ENCODE measurements at places on chromosomes 3 and 15. TPM values are rescaled to one million over a fixed set of nuclear protein-coding genes. Genes with fewer than 3 reads are reported as not detected.

LRRN1 gene
- 0.32 TPM for total RNA-seq

DNA sequence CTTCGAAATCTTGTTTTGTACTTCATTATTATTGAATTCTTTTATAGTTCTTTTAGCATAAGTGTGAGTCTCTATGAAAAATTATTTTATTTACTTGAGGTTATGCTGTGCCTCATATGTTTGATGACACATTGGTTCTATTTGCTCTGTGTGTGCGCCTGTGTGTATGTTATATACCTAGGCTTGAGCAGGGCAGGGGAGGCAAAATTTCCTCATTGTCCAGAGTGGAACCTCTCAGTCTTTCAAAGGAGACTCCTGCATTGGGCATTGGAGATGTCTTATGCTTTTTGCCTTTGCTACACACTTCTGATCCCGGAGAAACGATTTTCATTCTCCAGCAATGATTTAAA lies 58.4 kb downstream of the ALCAM start:
- DNase-seq, result no peak

GRCh38 chr3:124823648-124824047 lies 63.5 kb downstream of the ITGB5 start:
- no peak for DNase-seq

DNA sequence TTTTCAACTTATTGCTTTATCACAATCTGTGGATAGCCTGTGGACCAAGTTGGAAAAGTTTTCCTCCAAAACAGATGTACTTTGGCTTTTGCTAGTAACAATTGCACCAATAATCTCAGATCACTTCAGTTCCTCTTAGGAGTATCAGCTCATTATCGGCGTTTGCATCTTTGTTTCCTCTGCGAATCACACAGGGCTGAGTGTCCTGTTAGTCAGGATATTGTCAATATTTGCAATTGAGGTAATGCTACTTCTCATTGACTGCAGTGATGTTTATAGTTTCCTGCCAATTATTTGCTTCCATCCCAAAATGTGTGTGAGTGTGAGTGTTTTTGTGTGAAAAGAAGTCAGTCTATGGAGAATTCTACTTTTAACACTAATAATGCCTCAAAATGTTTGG lies 545.0 kb downstream of the SI start:
- DNase-seq, result no peak

- DNase-seq, result no peak
These were observed 270.8 kb downstream of the UACA start for GRCh38 chr15:70492240-70493177.

DNA sequence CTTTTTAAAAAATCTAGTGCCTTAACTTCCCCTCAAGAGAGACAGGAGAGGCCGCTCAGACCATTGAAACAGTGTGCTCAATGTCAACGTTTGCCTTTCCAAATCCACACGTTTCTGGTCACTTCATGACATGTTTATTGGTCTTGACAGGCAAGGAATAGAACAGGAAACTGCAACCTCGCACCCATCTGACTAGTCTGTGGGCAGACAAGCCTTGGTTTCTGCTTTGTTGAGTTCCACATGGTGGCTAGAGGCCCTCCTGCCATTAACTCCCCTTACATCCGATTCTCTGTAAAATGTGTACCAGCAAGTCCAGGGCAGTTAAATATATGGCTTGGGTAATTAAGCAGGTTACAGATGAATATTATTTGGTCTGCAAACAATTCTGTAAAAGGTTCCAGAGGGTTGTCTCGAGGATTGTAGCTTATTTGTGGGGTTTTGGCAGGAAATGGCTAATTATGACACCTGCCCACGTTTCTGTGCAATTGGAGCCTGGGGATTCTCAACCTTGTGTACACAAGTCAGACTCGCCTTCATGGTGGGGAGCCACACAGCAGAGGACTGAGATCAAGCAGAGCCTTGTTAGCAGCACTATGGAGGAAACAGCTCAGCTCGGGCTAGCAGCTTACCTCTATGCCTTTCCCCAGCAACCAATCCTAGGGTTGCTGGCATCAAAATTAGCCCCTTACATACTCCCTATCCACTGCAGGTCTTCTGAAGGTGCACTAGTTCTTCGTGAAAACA lies 317.5 kb upstream of the IGF1R start:
- DNase-seq, result no peak

- no peak for DNase-seq
These were observed 4.6 kb downstream of the MAP2K5 start for GRCh38 chr15:67547064-67547463.

DNA sequence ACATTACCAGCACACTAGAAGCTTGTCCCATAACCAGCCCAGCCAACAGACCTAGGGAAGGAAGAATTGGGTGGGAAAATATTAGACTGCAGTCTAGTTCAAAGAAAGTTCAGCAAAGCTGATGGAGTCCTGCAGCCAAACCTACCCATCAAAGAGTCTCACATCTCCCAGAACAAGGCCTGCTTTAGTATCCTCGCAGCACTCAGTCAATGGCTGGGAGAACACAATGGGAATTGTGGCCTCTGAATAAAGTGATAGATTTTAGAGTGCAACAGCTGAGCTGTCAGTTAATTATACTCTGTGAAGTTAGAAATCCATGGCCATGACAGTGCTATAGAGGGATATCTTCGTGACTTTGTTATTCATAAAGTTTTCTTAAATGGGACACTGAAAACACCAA lies 207.2 kb upstream of the NAALADL2 start:
- no peak for DNase-seq

DNA sequence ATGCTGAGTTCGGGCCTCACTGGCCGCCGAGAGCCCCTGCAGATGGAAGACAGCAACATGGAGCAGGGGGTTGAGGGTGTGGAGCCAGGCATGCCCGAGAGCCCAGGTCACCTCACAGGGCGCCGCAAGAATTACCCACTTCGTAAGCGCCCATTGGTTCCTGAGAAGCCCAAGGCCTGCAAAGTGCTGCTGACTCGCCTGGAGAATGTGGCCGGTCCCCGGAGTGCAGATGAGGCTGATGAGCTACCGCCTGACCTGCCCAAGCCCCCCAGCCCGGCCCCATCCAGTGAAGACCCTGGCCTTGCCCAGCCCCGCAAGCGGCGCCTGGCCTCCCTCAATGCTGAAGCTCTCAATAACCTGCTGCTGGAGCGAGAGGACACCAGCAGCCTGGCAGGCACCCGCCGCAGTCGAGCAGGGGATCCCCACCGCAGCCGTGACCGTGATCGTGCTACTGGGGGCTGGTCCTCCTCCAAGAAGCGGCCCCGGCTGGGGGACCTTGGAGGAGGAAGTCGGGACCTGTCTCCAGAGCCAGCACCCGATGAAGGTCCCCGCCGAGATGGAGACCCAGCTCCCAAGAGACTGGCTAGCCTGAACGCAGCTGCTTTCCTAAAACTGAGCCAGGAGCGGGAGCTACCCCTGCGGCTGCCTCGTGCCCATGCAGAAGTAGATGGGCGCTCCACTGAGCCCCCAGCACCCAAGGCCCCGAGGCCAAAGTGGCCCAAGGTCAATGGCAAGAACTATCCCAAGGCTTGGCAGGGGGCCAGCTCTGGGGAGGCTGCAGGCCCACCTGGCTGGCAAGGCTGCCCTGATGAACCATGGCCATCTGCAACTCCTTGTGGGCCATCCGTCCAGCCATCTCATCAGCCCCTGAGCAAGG lies 12.1 kb upstream of the CHST14 start:
- DNase-seq, result no peak

- DNase-seq, result no peak
These were observed 598.6 kb upstream of the TBL1XR1 start for GRCh38 chr3:177795859-177796258.

GRCh38 chr3:146091397-146091796 lies 69.6 kb downstream of the PLOD2 start:
- no peak for DNase-seq

DNA sequence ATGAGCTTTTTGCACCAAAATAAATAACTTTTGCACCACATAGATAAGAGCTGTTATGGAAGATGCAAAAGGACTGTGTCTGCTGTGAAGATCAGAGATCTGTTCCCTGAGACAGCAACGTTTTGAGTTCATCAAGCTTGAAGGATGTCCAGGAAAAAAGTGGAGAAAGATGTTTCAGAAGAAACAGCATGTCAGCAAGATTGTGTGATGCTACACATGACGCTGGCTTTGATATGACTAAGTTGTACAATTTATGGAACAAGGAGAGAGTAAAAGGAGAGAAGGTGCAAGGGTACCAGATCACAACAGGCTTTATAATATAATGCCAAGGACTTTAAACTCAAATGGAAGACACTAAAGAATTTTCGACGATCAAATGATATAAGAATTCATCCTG lies 16.6 kb downstream of the TJP1 start:
- DNase-seq, result no peak

DNA sequence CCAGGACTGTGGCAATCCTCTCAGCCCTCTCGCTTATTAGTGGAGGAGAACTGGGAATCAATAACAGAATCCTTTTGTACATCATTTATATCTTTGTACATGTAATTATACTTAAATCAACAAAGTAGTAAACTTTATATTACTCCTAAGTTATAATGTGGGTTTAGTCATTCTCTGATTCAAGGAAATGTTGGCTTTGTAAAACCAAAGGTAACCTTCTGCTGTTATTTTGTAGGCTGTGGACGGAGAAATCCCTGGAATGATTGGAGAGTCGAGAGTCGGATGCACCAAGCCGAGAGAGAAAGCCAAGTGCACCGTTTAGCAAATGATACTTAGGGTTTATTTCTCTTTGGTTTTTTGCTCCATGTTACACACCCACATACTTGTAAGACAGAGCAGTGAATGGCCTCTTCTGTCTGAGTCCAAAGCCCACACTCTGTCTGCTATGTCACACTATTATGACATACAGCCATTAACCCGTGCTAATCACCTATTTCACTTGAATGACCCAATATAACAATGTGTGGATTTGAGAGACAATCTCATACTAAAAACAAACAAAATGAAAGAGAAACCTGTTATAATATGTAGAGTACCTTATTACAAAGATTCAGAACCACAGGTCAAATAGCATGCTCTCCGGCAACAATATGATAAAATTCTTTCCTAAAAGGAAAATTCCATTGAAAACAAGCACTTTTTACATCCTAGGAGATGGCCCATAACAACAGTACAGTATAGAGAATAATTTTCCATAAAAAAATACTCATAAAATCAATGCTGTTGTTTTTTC lies 72.2 kb downstream of the MECOM start:
- no peak for DNase-seq

GRCh38 chr3:59856934-59857460 lies 807.2 kb upstream of the CFAP20DC start:
- DNase-seq, result no peak

DNA sequence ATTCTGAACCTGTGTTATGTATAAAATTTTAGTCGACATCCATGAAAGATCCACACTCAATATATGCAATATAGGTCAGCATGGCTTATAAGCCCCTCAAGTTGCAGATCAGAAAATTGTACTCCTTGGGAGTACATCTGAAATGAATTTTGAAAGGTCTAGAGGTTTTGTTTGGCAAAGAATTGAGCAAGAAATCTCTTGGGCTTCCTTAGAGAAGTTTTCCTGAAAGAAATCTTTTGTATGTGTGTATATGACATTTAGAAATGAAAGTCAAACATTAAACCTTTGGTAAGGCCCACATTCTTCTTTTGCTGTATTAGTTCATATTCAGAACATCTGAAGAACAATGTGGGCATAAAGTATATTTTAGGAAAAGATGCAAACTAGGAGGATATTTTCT lies 1006.6 kb downstream of the NAALADL2 start:
- DNase-seq, result no peak

DNA sequence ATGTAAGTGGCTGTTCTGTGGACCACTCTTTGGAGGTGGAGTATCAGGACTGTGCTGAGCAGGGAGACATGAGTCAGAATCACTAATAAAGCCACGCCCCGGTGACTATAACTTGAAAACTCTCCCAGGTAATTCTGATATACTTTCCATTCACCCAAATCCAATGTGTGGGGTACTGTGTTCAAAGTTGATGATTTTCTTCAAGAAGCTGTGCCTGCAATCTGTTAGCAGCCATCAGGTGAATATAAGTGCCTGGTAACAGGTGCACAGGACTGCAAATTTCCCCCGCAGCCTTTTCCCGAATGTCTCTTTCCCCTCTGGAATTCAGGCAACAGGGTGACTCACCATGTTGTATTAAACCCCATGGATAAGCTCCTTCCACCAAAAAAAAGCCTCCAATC lies 17.0 kb downstream of the MAGI1 start:
- no peak for DNase-seq

DNA sequence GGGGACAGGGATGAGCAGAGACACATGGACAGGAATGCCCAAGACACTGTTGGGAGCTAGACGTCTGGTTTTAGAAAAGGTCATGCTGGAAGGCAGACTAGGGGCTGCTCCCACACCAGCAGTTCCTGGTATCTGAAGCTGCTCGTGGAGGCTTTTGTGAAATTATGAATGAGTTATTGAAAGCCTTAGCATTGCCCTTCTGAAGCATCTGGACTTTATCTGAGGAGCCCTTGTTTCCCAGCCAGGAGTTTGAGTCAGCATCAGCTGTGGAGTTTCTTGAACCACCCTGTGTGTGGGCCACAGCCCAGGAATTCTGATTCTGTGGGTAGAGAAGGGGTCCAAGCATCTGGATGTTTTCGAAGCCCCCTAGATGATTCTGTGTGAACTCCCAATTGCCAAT lies 258.7 kb downstream of the SLCO3A1 start:
- DNase-seq, result no peak

DNA sequence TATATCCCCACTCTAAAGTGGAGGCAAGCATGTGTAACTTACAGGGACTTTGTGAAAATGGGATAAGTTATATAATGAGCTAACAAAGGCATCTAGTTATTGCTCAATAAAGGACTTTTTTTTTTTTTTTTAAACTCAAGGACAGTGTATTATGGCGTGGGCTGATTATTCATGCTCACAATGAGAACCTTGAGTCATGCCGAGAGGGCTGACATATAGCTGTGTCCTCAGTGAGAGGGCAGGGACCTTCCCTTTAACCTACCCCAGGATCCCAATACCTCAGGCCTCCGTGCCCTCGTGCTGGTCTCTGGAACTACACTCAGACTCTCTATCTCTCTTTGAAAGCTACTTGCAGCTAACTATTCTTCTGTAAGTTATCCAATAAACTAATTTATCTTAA lies 319.9 kb upstream of the ICE2 start:
- DNase-seq, result no peak

DNA sequence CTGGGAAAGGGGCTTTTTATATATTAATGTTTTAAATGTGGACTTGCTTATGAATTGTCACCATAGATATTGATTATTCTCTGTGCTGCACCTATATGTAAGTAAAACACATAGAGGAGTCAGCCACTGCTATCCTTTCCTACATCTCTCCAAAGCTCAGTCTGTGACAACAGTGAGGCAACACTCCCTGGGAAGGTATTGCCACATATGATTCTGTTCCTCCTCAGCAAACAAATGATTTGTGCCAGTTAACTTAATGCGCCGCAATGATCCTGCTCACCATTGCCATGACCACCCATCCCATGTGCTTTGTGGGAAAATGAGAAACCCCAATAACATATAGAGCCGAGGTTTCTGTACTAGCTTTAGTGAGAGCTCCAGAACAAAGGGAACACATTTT lies 75.1 kb upstream of the FBN1 start:
- no peak for DNase-seq

GRCh38 chr15:60682615-60683014 lies 203.7 kb upstream of the ICE2 start:
- no peak for DNase-seq

- DNase-seq, result no peak
These were observed 5.6 kb downstream of the AHSG start for GRCh38 chr3:186618318-186618938.

Measured in omental fat pad (tissue), 4 donors.